Posterior cingulate gyrus (tissue), 11 donors: ENCODE measurements at places on chromosomes 7 and 10.

DNA sequence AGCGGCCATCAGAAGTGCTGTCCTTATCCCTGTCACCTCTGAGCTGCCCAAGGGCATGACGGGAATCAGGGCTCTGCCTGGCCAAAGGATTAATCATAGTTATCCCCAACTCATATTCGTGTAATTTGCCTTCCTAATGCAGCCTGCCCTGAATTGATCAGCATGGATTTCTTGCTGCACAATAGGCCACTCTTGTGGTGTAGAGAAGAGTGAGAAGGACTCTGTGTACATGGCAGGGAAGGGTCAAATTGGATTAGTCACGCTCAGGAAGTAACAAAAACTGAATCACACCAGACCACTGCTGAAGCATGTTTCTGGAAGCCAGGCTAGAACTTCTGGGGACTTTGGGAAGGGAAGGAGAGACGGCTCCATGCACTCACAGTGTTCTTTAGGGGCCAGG lies 227.0 kb downstream of the BUB3 start:
- DNase-seq, result no peak

DNA sequence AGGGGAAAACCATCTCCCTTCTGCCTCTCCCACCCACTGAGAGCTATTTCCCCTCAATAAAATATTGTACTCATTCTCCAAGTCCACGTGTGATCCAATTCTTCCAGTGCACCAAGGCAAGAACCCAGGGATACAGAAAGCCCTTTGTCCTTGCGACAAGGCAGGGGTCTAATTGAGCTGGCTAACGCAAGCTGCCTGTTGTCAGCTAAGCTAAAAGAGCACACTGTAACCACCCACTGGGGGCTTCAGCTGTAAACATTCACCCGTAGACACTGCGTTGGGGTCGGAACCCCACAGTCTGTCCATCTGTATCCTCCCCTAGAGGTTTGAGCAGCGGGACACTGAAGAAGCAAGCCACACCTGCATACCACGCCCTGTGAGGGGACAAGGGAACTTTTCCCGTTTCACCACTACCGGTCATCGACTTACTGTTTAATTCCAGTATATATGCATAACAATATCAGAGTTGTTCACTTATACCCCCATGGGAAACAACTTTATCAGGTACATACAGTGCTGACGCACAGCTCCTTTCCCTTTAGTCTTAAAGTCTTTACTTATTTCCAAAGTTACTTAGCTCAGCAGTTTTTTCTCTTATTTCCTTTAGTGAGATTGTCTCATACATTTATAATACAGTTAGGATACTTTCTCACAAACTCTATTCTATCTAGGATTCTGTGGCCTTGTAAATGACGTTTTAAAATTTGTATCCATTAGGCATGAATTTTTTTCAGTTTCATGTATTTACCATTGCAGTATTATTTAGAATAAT lies 721.6 kb downstream of the ANKRD7 start:
- DNase-seq, result no peak

DNA sequence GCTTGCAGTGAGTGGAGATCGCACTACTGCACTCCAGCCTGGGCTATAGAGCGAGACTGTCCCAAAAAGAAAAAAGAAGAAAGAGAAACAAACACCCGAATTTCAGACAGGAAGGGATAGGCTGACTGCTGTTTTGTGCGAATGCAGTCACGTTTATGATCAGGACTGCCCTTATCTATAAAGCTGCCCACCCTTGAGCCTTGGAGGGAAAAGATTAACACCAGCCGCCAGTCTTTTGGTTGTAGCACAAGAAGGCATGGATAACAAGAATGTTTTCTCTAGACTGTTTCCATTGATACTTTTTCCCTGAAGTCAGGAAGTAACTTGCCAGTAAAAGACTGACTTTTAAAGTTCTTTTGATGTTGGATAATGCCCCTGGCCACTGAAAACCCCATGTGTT lies 314.0 kb downstream of the BICC1 start:
- DNase-seq, result no peak

- no peak for DNase-seq
Observed at GRCh38 chr7:105399043-105399725, 10.5 kb upstream of the SRPK2 start.

DNA sequence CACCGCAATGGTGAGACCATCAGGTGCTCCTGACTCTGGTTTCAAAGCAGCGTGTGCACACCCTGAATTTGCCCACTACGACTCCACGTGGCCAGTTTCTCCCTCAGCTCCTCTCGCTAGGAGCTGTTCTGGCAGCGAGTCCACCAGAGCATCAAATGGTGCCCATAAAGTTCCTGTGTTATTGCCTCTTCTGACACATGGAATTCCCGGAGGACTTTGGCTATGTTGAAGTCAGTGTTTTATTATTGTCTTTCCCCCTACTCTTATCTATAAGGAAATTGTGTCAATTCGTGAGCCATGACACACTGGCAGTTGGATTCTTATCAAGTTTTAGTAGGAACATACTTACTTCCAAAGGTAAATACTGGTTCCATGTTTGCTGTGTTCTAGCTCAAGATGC lies 53.9 kb upstream of the NPVF start:
- DNase-seq, result no peak
